ENCODE measurements at places on chromosomes 6 and 20. TPM values are rescaled to one million over a fixed set of nuclear protein-coding genes. Genes with fewer than 3 reads are reported as not detected.

The MRAP2 gene
- 4.9 TPM for total RNA-seq

The MEI4 gene
- total RNA-seq, result 0.18 TPM

The RSPO4 gene
- total RNA-seq, result 8.5 TPM

The PNLDC1 gene
- 0.39 TPM for total RNA-seq

The DTD1 gene
- total RNA-seq, result 71.1 TPM

The TGM2 gene
- 1.5 TPM for total RNA-seq

- DNase-seq, result no peak
These were observed 160.5 kb upstream of the AGPAT4 start for GRCh38 chr6:161434350-161434749.

DNA sequence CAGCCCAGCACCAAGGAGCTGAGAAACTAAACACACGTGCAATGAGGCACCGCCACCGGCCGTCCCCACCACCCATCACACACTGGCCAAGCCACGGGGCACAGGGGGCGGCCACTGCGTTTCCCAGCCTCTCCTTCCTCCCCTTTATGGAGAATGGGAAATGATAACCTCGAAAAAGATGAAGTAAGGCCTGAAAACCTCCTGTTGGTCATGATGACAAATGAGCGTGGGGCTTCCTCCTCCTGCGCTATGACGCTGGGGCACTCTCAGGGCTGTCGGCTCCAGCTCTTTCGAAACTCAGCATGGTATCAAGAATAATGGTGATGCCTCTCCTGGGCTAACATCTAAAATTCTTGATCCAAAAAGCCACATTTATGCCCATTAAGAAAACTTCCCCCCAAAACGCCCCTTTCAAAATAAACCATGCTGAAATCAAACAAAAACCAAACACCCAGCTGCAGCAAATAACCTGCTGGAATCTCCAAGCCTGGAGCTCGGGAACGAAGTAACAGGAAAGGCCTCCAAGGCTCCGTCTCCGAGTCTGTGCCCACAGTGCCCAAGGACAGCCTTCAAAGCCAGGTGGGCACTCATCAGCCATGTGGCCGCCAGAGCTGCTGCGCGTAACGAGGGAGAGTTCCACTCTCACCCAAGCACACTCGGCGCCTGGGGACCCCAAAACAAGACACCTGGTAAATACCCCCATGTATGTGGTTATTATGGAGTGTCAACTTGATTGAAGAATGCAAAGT is 50.0 kb downstream of the TAF4 start:
- no peak for DNase-seq

- no peak for DNase-seq
These were observed 1.7 kb upstream of the FBXO5 start for GRCh38 chr6:152984513-152984872.

- no peak for DNase-seq
These were observed 266.4 kb downstream of the PLCB1 start for GRCh38 chr20:8398263-8399051.

DNA sequence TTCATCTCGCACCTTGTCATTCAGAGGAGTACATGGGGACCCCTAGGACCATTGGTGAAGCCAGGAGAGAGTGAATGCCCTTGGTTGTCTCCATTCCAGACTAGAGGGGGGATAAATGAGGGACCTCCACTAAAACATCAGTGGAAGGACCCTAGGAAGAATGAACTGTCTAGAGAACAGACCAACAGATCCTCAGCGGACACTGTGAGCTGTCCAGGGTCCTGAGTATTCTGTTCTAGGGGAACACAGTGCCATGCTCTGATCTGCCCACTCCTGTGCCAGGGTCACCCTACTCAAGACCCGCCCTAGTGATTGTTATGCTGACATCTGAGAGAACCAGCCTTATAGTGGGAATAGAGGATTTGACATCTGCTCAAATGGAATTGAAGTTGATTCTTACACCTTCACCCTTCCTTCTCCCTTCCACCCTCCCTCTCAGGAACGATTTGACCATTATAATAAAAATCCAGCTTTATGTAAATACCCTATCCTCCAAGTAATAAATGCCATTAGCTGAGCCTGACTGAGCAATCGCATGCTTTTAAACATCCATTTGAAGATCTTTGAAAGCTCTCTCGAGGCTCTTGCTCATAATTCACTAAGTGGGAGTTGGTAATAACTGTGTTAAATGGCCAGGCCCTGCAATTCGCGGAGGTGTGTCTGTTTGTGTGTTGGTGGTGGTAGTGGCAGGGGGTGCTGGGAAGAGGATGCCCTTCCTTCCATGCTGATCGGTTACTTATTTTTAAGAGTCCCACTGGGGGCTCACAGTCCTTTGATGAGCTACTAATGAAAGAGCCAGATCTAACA is 43.6 kb upstream of the SLC32A1 start:
- DNase-seq, result peak; percentile 74

- peak; percentile 36 for DNase-seq
These were observed 1.2 kb downstream of the MYB start for GRCh38 chr6:135182071-135183001.

- DNase-seq, result peak; percentile 57
These were observed 69.6 kb downstream of the SSR1 start for GRCh38 chr6:7243179-7243981.

DNA sequence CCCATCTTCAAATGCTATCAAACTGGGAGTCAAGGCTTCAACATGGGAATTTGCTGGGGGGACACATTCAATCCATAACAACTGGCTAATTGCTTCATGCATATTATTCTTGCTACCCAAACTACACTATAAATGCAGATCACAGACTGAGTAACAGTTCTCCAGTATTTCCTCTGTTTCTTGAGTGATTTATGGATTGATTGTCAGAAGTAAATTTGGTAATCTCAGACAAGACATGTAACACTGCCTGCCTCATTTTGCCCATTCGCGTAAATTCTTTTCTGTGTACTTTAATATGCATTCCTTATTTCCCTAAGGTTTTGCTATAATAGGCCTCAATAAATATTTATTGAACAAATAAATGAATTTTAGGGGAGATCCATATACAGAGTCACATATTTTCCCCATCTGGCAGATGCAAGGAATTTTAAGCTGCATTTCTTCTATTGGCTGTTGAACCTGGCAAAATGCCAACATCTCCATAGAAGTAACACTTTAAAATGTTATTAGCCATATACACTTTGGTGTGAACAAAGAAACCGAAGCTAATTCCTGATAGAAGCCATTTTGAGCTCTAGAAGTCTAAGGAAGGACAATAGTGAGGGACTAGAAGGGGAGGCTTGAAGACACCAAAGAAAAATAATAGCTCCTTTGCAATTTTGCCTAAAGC is 98.2 kb downstream of the QRSL1 start:
- no peak for DNase-seq

GRCh38 chr6:154993710-154994109 is 1.4 kb upstream of the TIAM2 start:
- DNase-seq, result no peak

DNA sequence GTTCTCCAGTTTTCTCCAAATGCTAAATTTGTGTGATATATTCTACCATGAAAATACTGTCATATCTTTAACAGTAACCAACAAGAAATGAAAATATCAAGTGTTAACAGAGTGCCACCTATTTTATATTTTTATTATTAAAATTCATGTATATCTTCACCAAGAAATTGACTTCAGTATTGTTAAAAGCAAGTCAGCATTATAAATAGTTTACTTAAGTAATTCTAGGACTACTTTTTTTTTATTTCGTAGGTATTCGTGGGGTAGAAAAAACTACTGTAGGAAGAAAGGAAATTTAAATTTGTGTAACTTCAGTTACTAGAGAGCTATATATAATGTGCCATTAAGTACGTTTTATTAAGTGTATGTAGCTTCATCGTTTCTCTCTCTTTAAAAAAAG is 6.3 kb upstream of the MAN1A1 start:
- no peak for DNase-seq

DNA sequence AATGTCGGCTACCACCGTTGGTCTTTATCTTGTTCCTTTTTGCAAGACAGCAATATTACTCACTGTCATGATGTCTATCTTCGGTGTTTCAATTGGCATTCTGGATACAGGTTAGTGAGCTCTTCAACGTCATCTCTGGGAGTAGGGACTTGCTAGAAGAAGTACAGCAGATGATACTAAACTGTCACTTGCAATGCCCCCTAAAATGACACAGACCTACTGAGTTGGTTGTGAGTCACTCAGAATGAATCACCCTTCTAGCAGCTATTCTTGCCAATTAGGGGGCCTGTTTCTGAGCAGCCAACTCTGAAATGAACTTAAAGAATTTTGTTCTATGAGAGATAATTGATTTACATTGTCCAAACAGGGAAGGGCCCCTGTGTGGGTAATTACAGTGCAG is 176.5 kb downstream of the SLC16A10 start:
- DNase-seq, result no peak

GRCh38 chr6:167768471-167769215 is 58.1 kb upstream of the AFDN start:
- no peak for DNase-seq

DNA sequence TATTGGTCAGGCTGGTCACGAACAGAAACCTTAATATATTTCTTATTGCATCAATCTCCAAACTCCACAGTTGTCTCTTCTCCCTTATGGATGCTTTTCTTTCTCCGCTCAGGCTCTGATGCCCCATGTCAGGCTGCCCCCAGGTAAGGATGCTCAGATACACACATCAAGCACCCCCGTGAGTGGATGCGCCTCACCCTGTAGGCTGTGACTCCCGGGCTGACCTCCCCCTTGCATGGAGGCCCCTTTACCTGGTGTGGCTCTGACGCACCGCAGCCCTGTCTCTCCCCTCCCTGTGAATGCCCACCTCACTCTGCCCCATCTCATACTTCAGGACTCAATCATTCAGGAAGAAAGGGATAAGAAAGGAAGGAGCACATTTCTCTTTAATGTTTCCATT is 19.1 kb upstream of the RANBP9 start:
- DNase-seq, result no peak

- DNase-seq, result no peak
These were observed 52.9 kb downstream of the SLC35B3 start for GRCh38 chr6:8382434-8382833.

DNA sequence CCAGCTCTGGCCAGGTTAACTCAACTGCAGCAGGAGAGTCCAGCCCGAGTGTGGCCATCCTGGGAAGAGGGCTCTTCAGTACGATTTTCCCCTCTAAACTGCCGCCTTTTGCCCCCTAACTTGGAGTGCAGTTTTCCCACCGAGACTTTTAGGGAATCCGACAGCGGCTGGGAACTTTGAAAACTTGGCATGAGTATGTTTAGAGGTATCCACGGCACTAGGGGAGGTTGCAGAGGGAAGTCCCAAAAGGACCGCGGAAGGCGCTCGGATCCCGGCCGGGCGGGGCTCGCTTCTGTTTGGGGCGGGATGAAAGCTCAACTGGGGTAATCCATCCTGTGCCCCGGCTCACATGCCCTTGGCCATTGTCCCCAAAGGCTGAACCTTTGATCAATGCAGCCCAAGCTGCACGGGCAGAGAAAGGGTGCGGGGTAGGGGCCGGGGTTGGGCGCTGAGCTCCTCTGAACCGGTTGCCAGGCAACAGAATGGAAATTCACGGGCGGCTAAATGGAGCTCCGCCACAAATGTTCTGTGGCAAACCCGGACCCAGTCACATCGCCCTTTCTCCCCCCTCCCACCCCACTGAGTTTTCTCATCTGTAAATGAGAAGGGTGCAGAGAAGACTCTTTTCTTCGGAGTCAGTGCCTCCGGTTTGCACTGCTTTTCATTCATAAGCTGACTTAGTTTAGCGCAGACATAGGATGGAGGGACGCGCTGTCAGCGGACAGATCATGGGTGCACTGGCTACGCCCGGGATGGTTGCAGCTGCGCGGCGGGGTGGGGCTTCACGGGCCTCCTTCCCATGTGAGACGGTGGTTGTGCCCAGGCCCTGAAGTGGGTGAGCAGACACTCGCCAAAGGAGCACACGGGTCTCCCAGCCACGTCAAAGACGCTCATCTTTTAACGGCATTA is 2.3 kb downstream of the BMP6 start:
- DNase-seq, result peak; percentile 43
